SW480 (cell line): ENCODE measurements at places on chromosomes 4 and X.

DNA sequence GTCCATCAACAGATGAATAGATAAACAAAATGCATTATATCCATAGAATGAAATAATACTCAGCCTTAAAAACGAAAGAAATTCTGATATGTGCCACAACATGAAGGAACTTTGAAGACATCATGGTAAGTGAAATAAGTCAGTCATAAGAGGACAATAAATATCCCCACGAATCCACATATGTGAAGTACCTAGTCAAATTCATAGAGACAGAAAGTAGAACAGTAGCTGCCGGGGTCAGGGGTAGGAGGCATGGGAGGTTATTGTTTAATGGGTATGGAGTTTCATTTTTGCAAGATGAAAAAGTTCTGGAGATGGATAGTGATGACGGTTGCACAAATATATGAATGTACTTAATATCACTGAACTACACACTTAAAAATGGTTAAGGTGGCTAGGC, 151.6 kb upstream of the MAP3K15 start:
- DNase-seq = no peak

DNA sequence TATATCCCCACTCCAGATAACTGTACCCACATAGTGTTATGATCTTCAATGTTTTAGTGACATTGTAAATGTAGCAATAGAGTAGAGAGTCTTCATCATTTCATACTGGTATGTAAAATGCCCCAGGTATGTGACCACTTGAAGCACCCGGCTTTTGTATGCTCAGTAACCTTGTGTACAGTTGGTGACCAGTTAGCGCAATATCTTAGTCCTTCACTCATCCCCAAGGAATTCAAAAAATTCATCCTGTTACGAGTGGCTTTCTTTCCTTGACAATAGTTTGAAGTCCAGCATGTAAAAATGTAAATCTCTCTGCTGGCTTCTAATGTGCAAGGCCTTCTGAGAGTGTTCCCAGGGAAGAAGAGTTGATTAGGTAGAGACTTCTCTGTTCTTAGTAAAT, 145.6 kb downstream of the ARX start:
- DNase-seq = peak; percentile 8

GRCh38 chrX:125093852-125094251, 225.8 kb upstream of the TEX13C start:
- DNase-seq = no peak

DNA sequence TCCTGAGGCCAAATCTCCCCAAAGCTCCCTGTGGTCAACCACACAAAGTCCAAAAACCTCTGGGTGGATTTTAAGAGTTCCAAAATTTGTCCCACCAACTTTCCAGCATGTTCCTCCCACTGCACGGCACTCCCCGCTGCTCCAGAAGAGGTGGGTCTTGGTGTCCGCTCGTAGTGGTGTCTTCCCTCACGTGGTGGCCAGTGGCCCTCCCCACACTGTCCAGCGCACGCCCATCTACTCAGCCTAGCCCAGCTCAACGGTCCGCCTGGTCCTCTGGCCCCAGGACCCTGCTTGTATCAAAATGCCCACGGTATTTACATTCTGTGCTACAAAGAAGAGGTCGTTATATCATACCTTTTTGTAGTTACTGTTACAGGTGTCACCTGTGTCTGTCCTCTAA, 83.5 kb downstream of the NSUN7 start:
- DNase-seq = no peak

DNA sequence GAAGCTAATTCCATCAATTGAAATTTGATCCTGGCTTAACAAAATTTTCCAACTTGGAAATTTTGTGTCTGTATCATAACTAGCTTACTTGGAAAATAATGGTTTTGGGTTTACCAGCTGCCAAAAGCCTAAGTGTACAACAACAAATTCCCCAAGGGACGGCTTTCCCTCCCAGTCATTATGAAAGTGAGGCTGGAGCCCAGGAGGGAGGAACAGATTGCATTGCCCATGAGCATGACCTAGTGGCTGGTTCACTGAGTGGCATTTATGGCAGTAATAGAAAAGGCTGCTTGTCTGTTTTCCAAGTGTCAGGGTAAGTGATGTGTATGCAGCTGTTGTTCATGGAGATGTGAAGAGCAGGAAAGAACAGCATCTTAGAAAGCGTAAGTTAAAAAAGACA, 70.8 kb upstream of the HHIP start:
- peak; percentile 6 for DNase-seq

DNA sequence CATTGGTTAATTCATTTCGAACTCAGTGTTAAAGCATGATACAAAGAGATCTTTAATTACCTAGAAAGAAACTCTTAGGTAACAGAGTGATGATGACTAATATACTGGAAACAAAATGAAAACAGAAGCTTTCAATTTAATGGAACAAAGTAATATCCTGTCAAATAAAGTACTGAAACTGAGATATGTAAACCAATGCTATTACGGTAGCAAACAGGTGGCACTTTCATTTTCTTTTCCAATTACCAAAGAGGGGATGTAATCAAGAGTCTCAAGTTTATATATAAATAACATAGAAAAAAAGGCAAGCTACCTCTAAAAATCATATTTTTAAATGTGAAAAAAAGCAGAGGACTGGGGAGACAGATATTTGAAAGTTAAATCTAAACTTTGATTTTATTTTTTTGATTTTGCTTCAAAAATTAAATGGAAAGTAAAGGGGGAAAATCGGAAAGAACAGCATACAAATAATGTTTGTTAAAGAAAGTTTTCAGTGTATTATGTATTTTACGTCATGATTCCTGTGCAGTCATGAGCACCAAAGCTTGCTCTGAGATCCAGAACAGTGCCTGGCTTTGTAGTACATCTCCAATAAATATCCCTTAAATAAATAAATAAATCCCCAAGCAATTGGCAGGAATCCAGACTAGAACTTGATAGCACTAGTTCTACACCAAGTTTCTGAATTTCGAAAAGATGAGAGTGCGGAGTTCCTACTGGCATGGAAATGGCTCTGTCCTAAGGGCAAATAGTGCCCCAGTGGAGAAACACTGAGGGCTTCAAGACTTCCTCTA, 25.0 kb upstream of the RAPGEF2 start:
- DNase-seq = no peak

GRCh38 chr4:186946682-186947294, 223.1 kb upstream of the FAT1 start:
- DNase-seq = peak; percentile 42

DNA sequence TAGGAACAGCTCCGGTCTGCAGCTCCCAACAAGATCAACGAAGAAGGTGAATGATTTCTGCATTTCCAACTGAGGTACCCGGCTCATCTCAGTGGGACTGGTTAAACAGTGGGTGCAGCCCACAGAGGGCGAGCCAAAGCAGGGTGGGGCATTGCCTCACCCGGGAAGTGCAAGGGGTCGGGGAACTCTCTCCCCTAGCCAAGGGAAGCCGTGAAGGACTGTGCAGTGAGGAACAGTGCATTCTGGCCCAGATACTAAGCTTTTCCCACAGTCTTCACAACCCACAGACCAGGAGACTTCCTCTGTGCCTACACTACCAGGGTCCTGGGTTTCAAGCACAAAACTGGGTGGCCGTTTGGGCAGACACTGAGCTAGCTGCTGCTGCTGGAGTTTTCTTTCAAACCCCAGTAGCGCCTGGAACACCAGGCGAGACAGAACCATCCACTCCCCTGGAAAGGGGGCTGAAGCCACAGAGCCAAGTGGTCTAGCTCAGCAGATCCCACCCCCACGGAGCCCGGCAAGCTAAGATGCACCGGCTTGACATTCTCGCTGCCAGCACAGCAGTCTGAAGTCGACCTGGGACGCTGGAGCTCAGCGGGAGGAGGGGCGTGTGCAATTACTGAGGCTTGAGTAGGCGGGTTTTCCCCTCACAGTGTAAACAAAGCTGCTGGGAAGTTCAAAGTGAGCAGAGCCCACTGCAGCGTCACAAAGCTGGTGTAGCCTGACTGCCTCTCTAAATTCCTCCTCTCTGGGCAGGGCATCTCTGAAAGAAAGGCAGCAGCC, 84.6 kb downstream of the THOC2 start:
- peak; percentile 80 for DNase-seq

DNA sequence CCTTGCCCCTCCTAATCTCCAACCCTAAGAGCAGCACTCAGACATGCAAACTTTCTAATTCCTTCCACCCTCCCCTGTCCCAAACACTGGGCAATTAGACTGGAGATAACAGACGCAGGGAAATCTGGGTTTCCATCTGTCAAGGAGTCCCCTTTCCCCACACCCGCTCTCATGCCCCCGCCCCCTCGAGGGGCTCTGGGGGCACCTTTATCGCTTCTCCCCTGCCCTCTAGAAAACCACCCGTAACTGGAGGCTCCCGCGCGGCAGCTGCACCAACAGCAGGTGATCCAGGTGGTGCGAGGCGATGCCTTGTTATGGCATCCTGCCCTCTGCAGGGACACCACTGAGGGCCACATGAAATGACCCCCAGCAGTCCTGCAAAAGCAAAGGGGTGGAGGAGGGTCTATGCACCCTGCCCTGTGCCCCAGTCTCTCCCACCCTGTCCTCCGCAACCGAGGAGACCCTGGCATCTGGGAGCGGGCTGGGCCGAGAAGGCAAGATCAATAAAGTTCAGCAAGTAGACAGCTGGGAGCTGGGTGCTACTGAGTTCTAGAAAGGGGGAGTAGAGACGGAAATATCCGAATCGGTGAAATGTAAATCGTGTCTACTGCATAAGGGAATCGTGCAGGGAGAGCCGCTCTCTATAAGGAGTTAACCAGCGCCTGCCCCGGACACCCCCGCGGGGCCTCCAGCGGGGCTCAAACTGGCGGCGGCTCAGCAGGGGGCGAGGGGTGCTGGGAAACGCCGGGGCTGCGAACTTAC, 1.6 kb downstream of the KCTD8 start:
- DNase-seq = no peak

DNA sequence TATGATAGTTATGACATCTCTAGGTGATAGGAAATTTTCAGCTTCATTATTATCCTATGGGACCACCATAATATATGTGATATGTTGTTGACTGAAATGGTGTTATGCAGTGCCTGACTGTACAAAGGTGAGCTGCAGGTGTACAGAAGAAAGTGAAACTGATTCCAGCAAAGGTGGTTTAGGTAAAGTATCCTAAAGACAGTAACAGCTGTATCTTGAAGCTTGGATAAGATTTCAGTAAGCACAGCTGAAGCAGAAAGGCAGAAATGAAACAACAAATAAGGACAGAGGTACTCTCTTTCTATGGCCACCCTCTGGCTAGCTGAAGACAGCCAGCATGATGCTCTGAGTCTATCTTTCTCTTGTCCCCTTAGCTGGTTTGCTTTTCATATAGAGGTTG, 30.0 kb upstream of the PGK1 start:
- no peak for DNase-seq
